Activated CD8-positive, alpha-beta memory T cell treated with anti-CD3 and anti-CD28 coated beads, Interleukin-2, amount 10 ng/mL, durations not matched to agents 7 days and 5 days (primary cell): ENCODE measurements at places on chromosomes 11 and 22.

DNA sequence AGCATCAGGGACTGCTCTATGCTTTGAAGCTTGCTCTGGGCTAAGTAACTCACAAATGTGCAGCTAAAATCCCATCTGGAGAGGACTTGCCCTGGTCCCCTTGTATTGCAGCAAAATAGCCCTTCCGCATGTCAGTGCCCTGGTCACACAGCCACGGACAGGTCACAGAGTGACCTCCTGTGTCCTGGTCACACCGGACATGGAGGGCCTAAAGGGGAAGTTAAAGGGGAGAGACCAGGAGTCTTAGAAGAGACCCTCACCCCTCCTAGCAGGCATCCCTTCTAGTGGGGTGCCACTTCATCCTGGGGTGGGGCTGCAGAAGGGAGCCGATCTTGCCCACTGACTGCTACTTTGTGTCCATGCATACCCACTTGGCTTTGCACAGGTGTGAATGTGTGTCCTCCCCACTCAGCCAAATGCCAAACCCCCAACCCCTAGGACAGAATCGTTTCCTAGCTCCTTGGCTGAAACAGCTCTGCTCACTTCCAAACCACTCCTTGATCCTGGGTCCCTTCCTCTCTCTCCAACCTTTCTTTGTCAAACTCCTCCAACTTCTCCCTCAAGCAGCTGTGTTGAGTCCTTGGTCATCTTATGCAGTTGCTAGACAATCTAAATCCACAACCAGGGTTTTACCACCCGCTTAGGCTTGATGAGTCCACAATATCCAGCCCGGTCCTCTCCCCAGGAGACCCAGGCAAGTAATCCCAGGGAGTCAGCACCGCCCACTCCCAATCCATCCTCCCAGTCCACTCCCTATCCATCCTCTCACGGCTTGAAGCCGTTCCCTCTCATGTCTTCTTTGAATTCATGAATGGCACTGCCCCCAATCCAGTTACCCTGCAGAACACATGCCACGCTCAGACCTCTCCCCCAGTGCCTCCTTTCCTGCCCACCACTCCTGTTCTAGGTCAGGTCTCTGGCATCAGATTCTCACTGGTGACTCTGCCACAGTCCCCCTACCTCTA is 3.3 kb upstream of the FXYD6 start:
- DNase-seq, result no peak

GRCh38 chr11:119262668-119263351 is 54.1 kb downstream of the MCAM start:
- peak; percentile 45 for DNase-seq

- DNase-seq, result no peak
These were observed 827.5 kb upstream of the FAT3 start for GRCh38 chr11:91397134-91397468.

DNA sequence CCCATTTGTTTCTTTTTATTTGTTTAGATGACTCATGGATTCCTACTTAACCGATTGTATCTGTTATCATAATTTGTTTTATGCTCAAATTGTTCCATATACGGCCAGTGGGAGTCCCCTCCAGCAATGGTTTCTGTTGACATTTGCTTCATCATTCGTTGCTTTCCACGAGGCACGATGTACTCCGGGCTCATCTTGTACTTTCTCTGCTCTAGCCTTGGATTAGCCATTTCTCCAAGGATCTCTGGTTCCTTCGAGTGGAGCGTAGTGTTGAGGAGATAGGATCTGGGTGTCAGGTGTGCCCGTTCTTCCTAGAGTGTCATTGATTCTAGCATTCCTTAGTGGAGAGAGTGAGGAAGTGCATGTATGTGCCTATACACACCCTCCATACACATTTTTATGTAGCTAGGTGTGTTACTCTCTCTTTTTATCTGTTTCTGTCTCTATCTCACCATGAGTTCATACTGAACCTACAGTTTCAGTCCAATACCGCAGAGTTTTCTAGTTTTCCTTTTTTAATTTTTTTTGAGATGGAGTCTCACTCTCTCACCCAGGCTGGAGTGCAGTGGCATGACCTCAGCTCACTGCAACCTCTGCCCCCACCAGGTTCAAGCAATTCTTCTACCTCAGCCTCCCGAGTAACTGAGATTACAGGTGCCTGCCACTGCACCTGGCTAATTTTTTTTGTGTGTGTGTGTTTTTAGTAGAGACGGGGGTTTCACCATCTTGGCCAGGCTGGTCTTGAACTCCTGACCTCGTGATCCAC is 31.4 kb downstream of the TECTA start:
- no peak for DNase-seq

DNA sequence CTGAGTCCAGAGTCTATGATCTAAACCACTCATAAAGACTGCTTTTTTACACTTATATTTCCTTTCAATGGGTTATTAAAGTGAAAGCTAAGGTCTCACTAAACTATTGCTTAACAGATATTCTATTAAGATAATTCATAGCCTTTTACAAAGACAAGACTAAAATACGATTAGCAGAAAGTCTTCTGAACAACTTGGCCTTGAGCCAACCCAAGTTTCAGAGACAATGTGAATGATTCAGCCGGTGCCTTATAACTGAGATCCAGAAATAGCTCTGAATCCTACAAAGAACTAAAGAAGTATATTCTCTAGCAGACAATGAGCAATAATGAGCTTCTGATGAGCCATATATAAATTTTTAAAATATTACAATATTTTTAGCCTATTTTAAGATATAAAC is 41.5 kb upstream of the CARD18 start:
- DNase-seq, result no peak

DNA sequence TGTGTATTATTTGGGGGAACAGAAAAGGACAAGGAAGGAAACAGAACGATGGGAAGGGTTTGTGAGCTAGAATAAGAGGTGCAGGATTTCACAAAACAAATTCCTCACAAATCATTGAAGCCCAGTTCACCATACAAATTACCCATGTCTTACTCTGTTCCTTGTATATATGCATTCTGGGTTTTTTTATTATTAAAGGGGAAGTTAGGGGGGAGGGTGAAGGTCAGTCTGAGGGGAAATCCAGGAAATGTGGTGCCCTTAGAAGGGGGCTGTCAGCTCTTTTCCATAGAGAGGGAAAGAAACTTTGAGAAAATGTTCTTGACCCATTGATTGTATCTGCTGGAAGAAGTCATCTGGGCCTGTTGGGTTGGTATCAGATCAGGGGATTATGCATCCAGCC is 90.8 kb downstream of the RNF169 start:
- no peak for DNase-seq

- peak; percentile 39 for DNase-seq
These were observed 22.3 kb upstream of the TMEM191C start for GRCh38 chr22:21444701-21445436.

DNA sequence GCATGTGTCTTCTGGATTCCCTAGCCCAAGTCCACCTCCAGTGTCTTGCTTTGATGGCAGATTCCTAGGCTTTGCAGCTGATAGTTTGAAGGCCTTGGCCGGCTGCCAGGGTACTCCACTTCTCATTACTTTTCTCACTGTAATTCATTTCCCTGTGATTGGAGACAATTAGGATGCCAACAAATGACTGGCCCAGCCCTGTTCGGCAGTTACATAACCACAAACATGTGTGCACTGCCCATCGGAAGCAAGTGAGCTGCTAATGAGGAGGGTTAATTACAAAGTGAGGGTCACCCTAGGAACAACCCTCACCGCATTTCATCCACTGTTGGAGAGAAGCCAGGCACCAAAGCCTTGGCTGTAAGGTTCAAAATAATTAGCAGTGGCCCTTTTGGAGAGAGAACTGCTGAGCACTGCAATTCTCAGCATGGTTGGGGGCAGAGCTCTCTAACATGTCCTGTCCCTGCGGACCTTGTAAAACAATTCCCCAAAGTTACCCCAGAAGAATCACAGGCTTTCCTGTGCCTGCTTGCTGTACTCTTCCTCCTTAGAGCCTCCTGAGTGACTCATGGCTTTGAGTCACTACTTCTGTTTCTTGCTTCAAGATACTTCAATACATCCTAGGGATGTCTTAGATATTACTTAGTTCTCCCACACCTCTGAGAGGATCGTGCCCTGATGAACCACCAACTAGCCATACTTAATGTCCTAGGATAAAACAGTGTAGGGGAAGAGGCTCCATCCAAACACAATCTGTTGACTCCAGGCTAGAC is 109.7 kb upstream of the GALNT18 start:
- DNase-seq, result no peak

DNA sequence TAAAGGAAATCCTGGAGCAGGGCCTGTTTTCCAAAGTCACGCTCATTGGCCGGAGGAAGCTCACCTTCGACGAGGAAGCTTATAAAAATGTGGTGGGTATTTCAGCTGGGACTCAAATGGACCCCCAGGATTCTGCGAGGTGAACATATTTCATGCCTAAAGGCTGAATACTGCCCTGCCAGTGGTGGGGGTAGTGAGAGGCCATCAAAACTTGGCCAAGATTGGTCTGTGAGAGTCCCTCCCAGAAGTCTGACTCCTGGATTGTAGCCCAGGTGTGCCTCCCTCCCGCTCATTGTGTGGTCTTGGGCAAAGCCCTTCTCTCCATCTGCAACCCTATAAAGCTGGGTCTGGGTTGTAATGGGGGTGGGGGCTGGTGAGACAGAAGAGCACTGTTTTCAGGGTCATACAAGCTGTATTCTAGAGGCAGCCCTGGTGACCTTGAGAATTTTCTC is 853 bp downstream of the HTATIP2 start:
- DNase-seq, result no peak

DNA sequence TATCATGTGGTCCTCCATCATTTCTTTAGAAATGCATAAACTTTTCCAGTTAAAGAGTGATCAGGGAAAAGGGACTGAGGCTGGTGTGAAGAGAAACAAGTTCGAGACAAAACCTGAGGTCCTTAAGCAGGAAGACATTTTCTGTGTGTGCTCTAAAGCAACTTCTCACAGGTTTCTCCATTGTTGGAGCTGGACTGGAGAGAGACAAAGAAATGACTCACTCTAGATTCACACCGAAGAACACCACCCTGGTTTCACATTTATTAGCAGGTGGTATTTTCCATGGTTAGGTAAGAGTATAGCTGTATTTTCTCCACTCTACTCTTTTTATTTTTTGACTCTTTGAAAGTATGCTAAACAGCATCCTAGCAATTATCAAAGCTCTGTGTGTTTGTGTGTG is 736.4 kb downstream of the KCNA4 start:
- no peak for DNase-seq

GRCh38 chr11:117869604-117870003 is 6.9 kb downstream of the FXYD6 start:
- DNase-seq, result no peak

DNA sequence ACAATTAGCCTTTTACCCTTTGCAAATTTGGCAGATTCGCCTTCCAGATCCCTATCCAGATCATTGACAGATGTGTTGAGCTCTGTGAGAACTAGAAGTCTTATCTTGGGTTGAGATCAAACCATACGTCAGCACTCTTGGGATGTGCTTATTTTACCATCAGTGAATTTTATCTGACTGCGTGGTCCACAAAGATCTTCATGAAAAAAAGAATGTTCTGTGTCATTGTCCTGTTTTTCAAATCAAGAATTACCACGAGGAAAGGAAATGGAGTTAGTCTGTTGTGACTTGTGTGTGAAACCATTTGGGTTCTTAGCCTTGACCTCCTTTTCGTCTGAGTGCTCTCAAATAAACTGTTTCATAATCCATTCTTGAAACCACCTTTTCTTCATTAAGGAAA is 86.2 kb upstream of the SORL1-AS1 start:
- DNase-seq, result no peak
